ENCODE measurements at places on chromosomes 1 and 21.

GRCh38 chr21:44331650-44332307 lies 7.4 kb downstream of the CFAP410 start:
- no peak for DNase-seq

- DNase-seq: no peak
Observed at GRCh38 chr1:47184090-47184821, 5.6 kb downstream of the PDZK1IP1 start.

DNA sequence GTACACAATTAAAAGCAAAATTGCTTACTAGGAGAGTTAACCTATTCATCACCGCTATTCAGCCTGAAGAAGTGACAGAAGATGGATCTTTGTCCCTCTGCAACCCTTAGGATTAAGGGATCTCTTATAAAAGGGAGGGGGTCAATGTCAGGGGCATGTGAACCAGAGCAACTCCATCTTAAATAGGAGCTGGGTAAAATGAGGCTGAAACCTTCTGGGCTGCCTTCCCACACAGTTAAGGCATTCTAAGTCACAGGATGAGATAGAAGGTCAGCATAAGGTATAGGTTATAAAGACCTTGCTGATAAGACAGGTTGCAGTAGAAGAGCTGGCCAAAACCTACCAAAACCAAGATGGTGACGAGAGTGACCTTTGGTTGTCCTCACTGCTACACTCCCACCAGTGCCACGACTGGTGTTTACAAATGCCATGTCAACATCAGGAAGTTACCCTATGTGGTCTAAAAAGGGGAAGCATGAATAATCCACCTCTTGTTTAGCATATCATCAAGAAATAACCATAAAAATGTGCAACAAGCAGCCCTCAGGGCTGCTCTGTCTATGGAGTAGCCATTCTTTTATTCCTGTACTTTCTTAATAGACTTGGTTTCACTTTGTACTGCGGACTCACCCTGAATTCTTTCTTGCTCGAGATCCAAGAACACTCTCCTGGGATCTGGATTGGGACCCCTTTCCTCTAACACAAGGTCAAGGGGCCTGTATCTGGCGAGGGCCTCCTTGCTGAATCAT lies 35.3 kb upstream of the NEK2 start:
- no peak for DNase-seq

- DNase-seq: no peak
Observed at GRCh38 chr1:11913291-11913690, 12.9 kb downstream of the KIAA2013 start.

DNA sequence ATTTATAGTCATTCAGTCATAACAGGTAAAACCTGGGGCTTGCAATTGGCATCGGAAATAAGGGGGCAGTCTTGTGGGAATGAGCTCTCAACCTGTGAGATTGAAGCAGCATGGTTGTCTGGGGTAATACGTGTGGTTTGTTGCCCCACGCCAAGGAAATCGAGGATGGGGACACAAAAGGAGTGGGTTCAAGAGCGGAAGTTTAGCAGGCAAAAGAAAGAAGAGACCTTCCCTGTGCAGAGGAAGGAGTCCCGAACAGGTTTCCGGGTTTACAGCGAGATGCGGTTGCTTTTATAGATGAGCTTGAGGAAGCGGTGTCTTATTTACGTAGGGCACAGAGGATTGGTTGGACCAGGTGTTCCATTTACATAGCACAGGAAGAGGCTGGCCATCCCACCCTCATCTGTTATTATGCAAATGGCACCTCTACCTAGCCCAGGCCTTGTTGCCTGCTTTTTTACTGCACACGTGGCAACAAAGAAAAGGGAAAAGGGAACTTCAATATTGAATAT lies 37.3 kb downstream of the IFNAR1 start:
- no peak for DNase-seq

GRCh38 chr1:8423692-8424538 lies 106.0 kb downstream of the SLC45A1 start:
- peak; percentile 54 for DNase-seq

- DNase-seq: no peak
Observed at GRCh38 chr1:203835476-203835875, 25.9 kb upstream of the SNRPE start.

GRCh38 chr1:205359771-205360565 lies 3.2 kb upstream of the KLHDC8A start:
- DNase-seq: no peak

DNA sequence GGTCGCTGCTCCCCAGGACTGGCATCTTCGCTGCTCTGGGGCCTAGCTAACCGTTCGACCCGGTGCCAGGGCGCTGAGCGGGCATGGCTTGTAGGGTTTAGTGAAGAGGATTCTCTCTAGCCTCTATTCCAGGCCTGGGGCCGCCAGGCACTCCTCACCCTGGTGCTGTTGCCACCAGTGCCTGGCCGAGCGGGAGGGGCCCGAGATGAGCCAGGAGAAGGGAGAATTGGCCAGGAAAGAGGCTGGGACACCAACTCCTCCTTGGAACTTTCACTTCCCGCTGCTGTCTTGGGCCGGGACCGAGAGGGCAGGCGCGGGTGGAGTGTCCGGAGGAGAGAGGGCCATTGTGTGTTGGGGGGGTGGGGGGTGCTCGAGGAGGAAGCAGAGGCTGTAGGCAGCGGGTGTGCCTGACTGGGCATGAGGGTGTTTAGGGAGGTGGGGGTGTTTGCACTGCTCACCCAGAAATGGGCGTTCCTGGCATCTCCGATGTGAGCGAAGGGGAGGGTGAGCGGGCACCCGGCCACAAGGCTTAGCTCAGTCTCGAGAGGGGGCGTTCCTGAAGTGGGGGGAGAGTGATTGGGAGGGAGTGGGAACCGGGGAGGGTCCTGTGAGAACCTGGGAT lies 772 bp downstream of the ADAM15 start:
- DNase-seq: peak; percentile 22

DNA sequence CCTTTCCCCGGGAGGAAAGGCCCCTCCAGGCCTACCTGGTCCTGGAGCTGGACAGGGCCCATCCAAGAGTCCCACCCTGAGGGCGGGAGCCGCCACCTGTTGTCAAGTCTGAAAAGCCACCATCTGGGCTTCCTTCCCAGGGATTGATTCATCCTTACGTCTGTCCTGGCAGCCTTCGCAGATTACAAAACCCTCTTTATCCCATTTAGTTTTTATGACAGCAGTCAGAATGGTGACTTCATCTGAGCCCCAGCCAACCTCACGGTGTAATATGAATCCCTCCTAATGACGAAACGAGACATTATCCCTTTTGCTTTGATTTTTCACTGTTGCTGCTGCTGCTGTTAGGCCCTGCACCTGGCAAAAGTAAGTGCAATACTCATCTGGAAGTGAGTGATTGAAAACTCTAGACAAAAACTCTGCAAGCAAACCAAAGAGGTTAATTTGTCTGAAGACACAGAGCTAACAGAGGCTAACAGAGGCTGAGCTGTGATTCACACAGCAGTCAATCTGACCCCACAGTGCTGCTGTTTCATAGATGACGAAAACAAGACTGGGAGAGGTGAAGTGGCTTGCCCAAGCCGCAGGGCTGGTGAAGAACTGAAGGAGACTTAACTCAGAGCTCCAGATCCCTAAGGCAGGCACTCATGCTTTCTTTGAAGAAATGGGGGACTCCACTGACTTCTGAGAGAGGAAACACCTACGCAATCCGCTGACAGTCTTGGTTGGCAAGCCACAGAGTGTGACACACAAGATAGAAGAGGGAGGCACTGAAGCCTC lies 30.0 kb upstream of the S100A7 start:
- DNase-seq: peak; percentile 96

DNA sequence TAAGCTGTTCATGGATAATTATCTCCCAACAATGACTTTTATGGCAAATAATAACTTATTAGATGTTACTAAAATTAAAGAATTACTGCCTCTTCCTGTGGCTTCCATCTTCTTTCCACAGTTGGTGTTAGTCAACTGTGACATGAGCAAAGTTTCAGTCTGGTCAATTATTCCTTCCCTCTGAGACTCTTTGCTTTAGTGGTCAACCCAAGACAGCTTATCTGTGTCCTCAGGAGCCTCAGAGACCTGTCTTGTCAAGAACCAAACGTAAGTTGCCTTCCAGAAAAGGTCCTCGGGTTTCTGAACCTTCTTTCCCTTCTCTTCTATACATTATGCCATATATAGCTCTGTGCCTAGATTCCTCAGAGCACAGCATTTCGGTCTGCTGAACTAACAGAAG lies 263.2 kb upstream of the ZP4 start:
- DNase-seq: no peak

DNA sequence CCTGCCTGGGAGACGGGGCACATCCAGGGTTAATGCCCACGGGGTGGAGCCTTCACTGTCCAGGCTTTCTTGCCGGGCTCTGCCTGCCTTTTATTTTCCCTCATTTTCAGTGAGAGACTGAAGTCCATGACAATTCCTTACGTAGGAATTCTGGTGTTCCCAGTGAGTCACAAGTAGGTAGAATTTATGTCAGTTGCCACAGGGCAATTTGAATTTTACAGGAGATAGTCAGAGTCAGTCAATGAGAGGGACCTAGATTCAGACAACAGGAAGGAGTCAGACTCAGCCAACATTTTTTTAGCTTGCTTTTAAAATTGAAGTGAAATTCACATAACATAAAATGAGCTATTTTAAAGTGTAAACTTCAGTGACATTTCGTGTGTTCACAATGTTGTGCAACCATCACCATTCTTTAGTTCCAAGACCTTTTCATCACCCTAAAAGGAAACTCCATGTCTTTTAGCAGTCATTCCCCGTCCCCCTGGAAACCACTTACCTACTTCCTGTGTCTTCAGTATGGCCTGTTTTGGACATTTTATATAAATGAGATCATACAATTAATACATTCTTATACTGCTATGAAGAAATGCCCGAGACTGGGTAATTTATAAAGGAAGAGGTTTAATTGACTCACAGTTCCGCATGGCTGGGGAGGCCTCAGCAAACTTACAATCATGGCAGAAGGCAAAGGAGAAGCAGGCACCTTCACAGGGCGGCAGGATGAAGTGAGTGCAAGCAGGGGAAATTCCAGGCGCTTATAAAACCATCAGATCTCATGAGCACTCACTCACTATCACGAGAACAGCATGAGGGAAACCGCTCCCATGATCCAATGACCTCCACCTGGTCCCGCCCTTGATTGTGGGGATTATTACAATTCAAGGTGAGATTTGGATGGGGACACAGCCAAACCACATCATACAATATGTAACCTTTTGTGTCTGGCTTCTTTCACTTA lies 14.6 kb downstream of the AJAP1 start:
- no peak for DNase-seq

GRCh38 chr1:3068564-3069431 lies at the start of gene PRDM16:
PRDM16 (plus strand) TSS chr1:3069203; CDS start chr1:3069260, 57 bp downstream.
- peak; percentile 68 for DNase-seq

GRCh38 chr1:68217060-68217554 lies 15.2 kb downstream of the WLS start:
- DNase-seq: no peak

DNA sequence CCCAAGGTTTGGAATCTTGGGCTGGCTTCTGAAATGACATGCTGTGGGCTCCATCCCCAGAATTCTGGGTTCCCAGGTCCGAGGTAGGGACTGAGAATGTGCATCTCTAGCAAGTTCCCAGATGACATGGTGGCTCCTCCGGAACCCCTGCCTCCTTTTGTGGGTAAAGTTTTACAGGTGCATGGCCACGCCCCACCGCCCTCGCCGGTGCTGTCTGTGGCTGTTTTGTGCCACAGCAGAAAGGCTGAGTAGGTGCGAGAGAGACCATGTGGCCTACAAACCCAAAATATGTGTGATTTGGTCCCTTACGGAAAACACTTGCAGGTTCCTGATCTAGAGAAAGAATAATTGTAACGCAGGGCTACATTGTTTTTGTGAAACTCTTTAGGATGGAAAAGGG lies 30.9 kb downstream of the SKI start:
- no peak for DNase-seq

DNA sequence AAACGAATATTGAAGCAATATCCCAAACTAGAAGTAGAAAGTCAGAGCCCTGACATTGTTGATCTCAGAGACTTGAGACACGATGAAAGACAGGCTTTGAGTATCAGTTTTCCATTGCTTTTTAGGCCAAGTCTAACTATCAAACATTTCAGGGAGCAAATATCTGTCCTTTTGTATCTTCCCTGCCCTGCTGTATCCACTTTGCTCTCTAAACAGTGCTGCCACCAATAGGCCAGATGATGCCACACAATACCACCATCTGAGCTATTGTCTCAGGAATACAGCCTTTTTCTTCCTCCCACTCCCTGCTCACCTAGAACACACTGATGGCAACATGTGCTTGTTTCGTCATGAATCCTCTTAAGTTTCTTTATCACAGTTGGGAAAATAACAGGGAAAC lies 62.6 kb upstream of the SPAG17 start:
- DNase-seq: peak; percentile 14

DNA sequence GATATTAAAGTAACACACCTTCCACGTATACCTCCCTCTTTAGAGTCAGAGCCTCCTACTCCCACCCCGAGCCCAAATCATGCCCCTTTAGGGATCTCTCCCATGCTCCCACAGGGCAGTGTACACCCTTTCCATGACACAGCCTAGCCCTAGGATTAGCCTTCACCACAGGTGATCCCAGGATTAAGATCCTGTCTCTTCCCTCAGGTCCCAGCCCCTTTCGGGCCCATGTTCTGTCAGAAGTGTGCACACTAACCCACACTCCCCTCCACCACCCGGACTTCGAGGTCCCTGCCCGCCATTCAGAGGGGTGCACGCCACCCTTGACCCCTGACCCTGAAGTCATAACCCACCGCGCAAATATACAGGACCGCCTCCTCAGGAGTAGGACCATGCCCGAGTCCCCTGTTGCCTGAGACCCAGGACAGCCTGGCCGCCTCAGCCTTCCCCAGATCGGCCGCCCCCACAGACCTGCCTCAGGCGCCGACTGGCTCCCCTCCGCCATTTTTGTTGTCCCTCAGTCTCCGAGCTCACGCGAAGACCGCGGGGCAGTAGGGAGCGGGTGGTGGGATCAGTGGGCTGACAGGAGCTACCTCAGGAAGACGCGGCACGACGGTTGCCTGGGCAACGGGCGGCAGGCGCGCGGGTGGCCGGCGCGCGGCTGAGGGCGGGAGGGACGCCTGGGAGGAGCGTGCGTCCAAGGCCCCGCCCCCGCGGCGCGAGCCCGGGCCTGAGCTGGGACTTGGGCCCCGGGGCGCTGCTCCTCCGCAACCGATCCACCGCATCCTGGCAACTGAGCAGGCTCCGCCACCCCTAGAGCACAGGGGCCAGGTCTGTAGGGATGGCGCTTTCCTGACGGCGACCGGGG lies at the start of gene AGBL4:
AGBL4 (minus strand) TSS at position 663 of the 868 bp plus-strand sequence.
- DNase-seq: no peak

GRCh38 chr1:20732588-20733359 lies at the start of gene SH2D5:
SH2D5 (minus strand) TSS chr1:20732703; CDS start chr1:20728044, 4,659 bp downstream.
- DNase-seq: peak; percentile 99

DNA sequence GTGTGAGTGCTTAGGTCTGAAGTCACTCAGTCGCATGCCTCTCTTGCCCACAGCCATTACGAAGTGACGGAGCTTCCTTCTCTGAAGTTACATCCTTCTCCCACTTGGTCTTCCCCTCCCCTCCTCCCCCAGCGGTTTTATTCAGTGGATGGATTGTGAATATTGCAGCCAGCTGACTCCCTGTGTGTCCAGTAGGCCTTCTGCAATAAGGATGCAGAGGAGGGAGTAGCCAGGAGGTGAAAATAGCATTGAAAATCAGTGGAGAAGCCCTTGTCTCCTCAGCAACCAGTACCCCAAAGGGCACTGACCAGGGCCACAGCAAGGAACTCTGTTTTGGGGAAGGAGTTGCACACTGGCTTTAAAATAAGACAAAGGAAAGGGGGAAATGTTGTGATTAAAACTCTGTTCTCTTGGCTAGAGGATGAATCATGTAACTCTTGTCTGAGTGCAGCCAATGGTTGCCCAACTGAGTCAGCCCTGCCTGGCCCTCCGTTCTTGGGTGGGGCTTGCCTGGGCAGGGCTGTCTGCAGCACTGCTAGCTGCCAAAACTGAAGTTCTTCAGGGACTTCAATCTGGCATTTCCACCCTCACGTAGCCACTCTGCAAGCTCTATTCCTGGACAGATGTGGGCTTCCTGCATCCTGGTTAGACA lies 4.3 kb downstream of the S100A10 start:
- DNase-seq: peak; percentile 91

- no peak for DNase-seq
Observed at GRCh38 chr21:45465611-45466329, 60.8 kb downstream of the COL18A1 start.

Measured in fibroblast of the aortic adventitia (primary cell).